Muscle of arm (tissue), 14 donors: ENCODE measurements at places on chromosomes 1 and 21. TPM values are rescaled to one million over a fixed set of nuclear protein-coding genes. Genes with fewer than 3 reads are reported as not detected.

- no peak for DNase-seq
Measured at GRCh38 chr1:79790950-79791349, 784.4 kb upstream of the ADGRL4 start.

DNA sequence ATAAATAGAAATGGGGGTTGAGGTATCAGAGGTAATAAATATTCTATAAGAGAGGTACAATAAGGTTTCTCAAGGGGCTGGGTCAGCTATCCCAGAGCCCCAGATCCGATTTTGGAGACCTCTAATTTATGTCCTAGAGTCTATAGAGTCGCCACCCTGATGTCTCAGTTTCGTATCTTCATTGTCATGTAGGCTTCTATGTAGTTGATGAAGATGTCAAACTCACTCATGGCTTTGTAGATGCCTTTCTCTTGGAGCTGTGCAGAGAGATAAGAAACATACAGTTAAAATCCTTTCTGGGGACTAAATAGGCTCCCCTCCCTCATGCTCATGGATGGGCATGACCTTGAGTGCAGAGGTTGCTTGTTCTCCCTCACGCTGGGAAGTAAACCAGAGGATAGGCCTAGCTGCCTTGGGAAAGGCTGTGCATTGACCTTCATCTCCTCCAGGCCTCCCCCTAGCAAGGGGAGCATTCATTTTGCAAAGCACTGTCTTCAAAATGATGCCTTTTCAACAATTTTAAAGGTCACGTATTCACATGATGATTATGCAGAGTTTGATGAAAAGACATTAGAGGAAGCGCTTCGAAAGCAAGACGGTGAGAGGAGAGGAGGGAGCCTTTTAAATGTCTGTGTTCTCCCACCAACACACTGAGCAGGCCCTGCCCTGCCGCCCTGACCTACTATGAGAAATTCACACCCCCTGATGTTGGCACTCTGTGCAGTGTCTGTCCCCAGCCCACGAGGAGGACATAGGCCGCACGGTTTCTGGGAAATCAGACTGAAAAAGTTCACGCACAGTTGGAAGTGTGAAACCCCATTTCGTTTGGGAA lies 1.9 kb upstream of the IL19 start:
- DNase-seq: no peak

- no peak for DNase-seq
Measured at GRCh38 chr1:26287033-26287711, 7.3 kb downstream of the SH3BGRL3 start.

The HES3 gene
- polyA plus RNA-seq: not detected

The PRKAA2 gene
- polyA plus RNA-seq: 29.2 TPM

The S1PR1 gene
- not detected for polyA plus RNA-seq

DNA sequence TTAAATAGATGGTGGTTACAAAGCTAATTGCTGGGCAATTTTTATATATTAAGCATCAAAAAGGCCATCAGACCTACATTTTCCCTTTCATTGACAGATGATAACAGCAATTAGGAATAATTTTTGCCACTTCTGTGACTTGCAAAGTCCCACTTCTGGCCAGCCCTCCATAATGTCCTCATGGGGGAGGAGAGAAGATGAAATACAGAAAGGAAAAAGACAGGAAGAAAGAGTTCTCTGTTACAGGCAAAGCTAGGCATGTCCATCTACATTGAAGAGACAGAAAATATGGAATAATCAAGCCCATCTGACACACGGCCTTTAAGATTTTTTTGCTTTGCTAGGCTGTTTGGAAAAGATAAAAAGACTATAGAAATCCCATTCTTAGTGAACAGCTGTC lies 108.0 kb downstream of the ENAH start:
- DNase-seq: no peak

GRCh38 chr1:85321237-85321964 lies 45.0 kb upstream of the BCL10 start:
- DNase-seq: no peak

DNA sequence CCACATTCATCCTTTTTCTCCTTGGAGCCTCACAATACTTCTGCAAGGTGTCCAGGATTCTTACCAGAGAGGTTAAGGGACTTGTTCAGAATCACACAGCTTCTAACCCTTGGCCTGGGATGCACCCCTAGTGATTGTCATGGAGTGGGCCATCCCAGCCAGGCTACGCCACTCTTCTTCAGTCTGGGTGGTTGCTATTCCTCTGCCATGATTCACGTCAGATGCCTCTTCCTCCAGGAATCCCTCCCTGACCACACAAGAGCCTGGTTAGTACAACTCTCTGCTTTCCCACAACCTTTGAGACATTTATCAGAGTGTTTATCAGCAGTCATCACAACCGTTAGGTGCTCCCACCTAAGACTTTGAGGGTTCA lies 121.8 kb downstream of the EPHB2 start:
- DNase-seq: no peak

- no peak for DNase-seq
Measured at GRCh38 chr1:42941640-42942330, 16.9 kb downstream of the SLC2A1 start.

DNA sequence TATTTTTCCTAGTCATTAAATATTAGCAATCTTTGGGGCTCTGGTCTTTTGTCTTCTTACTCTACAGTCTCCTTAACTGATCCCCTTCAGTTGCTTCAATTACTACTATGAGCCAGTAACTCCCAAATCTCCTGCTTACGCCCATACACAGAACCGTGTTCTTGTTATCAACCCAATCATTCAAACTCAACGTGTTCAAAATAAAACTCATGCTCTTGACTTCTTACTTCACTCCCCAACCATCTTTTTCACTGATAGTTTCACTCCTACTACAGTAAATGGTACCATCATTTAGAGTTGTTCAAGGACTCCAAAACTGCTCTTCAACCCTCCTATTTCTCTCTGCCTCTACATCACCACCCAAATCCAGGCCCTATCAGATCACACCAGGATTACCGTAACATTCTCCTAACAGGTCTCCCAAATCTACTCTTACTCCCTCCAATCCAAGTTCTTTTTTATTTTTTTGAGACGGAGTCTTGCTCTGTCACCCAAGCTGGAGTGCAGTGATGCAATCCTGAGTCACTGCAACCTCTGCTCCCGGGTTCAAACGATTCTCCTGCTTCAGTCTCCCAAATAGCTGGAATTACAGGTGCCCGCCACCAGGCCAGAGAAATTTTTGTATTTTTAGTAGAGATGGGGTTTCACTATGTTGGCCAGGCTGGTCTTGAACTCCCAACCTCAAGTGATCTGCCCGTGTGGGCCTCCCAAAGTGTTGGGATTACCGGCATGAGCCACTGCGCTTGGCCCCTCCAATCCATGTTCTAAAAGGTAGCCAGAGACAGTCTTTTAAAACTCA lies 3.0 kb downstream of the YARS1 start:
- no peak for DNase-seq

- no peak for DNase-seq
Measured at GRCh38 chr1:16607433-16607851, 5.9 kb downstream of the NBPF1 start.

The ELF3 gene
- polyA plus RNA-seq: 0.21 TPM

DNA sequence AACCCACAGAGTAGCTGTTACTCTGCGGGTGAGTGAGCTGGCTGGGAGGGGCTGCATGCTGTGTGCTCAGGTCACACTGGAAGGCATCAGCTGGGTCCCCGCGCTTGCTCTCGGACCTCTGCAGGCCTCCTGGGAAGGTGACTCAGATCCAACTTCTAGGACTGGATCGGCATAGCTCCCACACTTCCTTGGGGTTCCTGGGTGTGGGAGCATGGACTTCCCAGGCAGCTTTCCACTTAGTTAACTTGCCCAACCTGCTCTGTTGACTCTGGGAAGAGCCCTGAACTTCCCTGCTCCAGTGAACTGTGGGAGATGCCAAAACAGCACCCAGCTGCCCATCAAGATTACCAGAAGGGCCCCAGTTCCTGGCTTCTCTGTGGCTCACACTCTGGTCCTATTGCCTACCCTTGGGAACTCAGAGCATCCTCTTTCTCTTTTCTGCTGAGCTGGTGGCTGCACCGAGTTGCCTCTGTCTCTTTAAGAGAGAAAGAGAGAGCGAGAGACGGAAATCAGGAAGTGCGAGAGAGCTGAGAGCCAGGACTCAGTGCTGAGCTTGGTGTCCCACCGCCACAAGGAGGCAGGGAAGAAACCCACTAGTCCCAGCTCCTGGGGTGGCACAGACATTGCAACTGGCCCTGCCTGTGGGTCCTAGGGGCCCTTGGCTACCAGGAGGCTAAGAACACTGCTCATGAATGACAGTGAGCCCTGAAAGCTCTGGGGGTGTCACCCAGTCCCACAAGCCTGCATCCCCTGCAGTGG lies at the start of gene IKBKE:
TSS of gene IKBKE (plus strand) at position 544 of the 759 bp plus-strand sequence. CDS start 2,752 bp downstream, outside the sequence.
- DNase-seq: peak; percentile 67

- no peak for DNase-seq
Measured at GRCh38 chr21:19368944-19369343, 965.4 kb upstream of the TMPRSS15 start.

The FCGR1A gene
- polyA plus RNA-seq: not detected

DNA sequence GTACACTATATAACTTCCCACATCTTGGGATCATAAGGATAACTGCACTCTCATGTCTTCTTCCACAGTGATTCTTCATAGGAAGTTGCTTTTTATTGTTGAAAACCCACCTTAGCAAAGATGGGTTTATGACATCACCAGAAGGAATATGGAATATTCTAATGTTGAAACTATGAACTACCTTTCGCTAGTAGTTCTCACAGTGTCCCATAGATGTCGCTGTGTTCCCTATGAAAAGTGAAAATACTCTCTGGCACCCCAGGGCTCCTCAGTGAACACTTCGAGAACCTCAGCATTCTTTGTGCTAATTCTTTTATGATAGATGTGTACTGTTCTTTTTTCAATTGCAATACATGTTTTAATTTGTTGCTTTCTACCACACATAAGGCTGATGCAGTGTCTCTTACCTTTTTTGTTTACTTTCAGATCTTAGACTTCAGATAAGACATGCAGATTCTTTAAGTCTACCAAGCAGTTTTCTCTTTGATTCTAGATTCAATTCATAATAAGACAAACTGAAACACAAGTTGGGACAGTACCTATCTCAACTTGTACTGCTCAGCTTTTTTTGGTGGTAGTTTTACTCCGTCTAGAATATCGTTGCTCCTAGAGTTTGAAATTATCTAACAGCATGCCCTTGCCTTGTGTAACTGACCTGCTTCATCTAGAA lies 90.8 kb downstream of the GTF2B start:
- DNase-seq: peak; percentile 8

GRCh38 chr1:214418391-214418790 lies 133.0 kb downstream of the PTPN14 start:
- DNase-seq: no peak

- no peak for DNase-seq
Measured at GRCh38 chr21:36615274-36615964, 83.5 kb upstream of the SIM2 start.

DNA sequence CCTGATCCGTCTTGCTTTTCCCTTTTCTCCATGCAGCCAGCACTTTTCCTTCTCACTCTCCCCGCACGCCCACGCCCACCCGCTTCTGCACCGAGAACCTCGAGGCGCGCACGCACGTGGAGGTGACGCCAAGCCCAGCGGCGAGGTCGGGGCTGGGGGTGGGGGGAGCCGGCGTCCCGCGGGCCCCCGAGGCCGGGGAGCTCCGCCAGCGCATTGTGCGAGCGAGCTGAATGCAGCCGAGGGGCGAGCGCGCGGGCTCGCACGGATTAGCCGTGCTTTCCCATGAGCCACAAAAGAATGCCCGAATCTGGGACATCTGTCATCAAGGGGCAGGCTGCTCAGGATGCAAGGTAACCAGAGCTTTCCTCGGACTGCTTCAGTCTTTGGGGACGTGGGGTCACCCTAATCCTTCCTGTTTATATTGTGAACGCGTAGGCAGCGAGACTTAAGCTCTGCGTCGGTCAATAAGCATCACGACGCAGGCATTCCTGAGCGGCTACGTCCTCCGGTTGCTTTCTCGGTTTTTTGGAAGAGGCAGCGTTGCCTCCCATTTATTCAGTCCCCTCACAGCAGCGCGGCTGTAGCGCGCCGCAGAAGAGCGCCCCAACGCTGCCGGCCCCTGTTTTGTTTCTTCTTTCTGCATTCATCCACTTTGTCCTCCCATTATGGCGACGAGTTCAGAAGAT lies 67.3 kb upstream of the AKT3 start:
- peak; percentile 57 for DNase-seq

- DNase-seq: no peak
Measured at GRCh38 chr1:1130206-1131120, 14.6 kb upstream of the C1orf159 start.

GRCh38 chr1:2031546-2032540 lies 12.7 kb downstream of the GABRD start:
- no peak for DNase-seq

GRCh38 chr1:94205639-94206038 lies 31.7 kb downstream of the ARHGAP29 start:
- DNase-seq: no peak

The ITLN2 gene
- not detected for polyA plus RNA-seq

DNA sequence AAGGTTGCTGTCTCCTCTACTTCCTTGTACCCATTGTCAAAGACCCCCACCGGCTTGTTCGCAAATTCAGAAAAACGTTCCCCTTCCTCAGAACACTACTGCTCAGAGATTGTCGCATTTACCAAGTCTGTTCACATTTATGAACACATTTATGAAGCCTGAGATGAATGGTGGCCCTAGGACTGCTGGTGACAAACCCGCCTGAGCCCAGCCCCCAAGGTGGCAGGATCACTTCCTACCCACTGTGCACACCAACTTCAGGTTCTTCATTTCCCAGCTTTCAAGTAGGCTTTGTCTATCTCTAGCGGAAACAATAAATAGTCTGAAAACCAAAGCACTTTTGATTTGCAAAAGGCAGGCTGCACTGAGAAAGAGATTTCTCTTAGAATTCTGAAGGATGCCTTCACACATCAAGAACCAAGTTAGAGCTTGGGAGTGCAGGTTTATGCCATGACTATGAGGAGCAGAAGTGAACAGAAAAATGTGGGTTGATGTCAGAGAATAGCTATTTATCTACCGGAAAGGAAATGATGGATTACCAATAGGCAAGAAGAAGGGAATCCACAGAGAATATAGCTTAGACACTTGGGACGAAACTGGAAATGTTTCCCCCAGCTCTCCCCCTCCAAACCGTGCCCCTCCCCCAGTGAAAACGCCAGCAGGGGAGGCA lies 200.5 kb downstream of the TOMM20 start:
- no peak for DNase-seq

The APOBEC4 gene
- polyA plus RNA-seq: not detected

- no peak for DNase-seq
Measured at GRCh38 chr1:58862728-58863385, 79.0 kb upstream of the JUN start.

- DNase-seq: no peak
Measured at GRCh38 chr1:154951901-154952657, 3.8 kb downstream of the PBXIP1 start.

The COQ8A gene
- 55.9 TPM for polyA plus RNA-seq

The KPRP gene
- polyA plus RNA-seq: not detected

GRCh38 chr1:115492880-115493279 lies 148.9 kb upstream of the VANGL1 start:
- no peak for DNase-seq

The KCNQ4 gene
- polyA plus RNA-seq: 35.2 TPM

- no peak for DNase-seq
Measured at GRCh38 chr1:1025730-1026129, 5.8 kb downstream of the AGRN start.

- DNase-seq: peak; percentile 64
Measured at GRCh38 chr21:37365517-37366481, 774 bp upstream of the DYRK1A start.
